Stimulated activated CD8-positive, alpha-beta memory T cell treated with anti-CD3 and anti-CD28 coated beads, Interleukin-7, amount 100 ng/mL, for 48 hours (primary cell): ENCODE measurements at places on chromosomes 5 and 9.

DNA sequence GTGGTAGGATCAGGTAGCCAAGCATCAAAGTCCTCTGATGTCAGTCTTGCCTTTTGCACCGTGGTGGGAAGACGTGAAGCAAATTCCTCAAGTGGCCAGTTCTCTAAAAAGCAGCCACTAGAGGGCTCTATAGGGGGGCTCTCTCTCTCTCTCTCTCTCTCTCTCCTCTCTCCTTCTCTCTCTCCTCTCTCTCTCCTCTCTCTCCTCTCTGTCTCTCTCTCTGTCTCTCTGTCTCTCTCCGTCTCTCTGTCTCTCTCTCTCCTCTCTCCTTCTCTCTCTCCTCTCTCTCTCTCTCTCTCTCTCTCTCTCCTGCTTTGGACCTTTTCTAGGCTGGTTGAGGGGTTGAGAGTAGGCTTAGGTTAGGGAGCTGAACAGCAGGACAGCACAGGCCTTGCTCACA lies 13.9 kb upstream of the OSMR start:
- DNase-seq: no peak

GRCh38 chr5:112196584-112196983 lies 222.5 kb downstream of the EPB41L4A start:
- no peak for DNase-seq

DNA sequence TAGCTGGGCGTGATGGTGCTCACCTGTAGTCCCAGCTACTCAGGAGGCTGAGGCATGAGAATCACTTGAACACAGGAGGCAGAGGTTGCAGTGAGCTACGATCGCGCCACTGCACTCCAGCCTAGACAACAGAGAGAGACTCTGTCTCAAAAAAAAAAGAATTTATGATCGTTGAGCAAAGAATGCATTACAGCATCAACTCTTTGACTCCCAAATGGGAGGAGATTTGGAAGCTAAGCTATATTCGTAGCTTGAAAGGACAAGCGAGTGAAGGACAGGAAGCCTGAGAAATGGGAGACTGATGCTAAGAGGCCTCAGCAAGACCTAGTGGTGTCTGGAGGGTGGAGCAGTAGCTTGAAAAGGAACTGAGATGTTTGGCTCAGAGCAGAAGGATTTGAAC lies 10.3 kb upstream of the CCIN start:
- DNase-seq: no peak

DNA sequence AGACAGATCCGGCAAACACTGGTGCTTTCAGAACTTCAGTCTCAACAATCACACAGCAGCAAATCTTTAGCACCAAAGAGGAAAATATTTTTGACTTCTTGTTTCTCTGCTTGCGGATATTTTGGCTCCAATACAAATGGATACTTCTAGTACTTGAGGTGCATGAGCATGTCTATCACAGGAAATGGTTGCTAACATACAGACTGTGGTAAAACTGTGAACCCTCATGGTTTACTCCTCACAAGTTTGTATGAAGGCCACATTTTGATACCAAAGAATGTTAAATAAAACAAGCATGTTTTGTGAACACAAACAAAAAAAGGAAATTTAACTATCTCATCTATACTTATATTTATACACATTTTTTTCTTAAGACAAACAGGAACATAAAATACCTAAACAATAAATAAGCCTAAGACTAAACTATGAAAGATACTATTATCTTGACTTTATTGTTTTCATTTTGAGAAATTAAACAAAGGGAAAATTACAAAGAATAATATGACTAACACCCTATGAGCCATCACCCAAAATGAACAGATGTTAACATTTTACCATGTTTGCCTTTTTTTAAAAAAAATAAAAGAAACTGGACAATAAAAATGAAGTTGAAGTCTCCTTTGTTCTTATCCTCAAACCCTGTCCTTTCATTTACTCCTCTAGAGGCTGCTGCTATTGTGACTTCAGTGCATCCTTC lies 135.0 kb upstream of the LHFPL2 start:
- no peak for DNase-seq

GRCh38 chr9:110543631-110544051 lies 35.9 kb downstream of the SVEP1 start:
- no peak for DNase-seq

GRCh38 chr5:181168595-181169118 lies 21.3 kb downstream of the OR2V2 start:
- no peak for DNase-seq
